GM12864 (cell line): ENCODE measurements at places on chromosomes 16 and 17.

- DNase-seq: no peak
Measured at GRCh38 chr17:41871789-41872188, 6.6 kb upstream of the KLHL11 start.

DNA sequence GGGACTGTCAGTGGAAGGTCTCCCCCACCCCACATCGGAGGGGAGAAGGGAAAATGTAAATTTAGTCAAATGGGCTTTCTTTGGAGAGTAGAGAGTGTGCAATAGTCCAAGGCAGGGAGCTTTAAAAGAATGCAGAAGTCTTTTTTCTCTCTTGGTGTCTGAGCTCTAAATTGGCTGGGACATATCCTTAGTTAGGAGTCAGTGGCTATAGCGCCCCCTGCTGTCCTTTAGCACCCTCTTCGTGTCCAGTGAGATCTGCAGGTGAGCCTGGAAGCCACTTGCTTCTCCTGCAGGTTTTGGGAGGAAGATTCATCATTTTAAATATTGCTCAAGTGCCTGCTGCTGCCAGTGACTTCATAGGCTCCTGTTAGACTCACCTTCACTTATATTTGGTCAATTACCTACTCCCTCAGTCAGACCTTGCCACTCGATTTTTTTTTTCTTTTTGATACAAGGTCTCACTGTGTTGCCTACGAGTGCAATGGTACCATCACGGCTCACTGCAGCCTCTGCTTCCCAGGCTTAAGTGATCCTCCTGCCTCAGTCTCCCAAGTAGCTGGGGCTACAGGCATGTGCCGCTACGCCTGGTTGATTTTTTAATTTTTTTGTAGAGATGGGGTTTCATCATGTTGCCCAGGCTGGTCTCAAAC lies 174.8 kb downstream of the PRKCB start:
- peak; percentile 78 for DNase-seq

GRCh38 chr17:44097110-44097958 lies 26.1 kb downstream of the HDAC5 start:
- no peak for DNase-seq

DNA sequence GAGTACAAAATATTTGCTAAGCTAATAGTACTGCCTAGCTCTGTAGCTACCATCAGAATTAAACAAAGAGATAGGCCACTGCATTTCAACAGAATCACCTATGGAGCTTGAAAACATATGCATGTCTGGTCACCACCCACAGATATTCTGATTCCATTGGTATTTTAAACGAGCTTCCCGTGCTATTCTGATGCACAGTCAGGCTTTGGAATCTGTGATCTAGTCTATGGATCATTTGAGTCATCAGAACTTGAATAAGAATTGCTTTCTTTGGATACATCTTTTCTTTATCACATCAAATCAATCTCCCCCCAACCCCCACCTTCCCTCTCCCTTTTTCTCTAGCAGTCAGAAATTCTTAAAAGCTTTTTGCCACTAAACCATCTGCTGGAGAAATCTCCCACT lies 124.7 kb downstream of the NPIPB5 start:
- no peak for DNase-seq

- DNase-seq: no peak
Measured at GRCh38 chr17:32819035-32819434, 57.9 kb downstream of the MYO1D start.

DNA sequence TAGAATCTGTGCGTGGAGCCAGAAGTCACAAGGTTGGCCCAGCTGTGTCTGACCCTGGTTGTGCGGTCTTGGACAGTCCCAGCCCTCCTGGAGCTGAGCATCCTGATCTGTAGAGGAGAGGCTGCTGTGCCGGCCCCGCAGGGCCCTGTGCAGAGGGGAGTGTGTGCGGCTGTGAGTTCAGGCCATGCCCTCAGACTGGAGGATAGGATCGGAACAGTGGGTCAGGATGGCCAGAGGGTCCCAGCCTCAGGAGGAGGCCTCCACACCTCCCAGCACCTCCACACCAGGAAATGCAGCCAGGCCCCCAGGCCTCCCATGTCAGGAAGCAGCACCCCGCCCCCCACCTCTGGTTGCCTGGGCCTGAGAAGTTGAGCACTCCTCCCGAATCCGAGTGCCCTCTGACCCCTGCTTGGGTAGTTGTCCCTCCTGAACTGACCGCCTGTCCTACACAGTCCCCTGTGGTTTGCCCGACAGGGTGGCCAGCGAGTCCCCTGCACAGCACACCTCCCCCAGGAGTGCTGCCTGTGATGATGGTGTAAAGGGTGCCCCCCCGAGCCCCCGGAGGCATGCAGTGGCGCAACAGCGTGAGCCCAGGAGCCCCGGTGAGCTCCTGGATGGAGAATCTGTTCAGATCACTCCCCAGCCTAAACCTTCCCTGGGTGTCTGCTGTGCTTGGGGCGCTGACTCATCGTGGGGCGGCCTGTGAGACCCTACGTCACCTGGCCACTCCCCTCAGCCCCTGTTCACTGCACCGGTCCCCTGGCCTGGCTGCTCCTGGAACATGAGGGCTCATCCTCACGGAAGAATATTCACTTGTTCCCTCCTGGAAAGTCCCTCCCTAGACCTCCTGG lies 285.2 kb downstream of the SEC14L1 start:
- DNase-seq: no peak

DNA sequence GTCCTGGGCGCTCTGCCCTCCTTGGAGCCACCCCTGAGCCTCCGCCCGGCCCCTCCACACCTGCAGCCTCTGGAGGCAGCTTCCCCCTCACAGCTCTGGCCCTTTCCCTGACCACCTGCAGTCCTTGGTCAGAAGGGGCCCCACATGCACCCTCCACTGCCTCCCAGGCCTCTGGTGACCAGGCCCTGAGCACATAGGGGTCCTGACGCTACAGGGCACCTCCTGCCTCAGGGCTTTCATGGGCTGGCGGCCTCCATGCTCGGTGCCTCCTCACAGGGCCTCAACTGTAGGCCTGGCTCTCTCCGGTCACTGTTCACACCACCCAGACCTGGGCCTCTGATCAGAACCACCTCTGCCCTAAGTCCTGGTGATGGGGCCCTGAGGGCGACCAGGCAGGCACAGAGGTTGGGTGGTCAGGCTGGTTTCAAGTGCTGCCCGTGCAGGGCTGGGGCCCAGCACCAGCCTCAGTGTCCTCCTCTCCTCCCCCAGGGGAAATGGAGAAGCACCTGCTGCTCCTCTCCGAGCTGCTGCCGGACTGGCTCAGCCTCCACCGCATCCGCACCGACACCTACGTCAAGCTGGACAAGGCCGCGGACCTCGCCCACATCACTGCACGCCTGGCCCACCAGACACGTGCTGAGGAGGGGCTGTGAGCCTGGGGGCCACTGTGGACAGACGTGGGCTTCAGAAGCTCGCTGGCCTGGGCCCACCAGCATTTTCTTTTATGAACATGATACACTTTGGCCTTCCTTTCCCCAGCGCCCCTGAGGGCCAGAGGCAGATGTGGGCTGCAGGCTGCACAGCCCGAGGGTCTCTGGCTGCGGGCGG lies 3.9 kb downstream of the APRT start:
- no peak for DNase-seq

GRCh38 chr16:65054457-65054856 lies 67.4 kb downstream of the CDH11 start:
- no peak for DNase-seq

GRCh38 chr16:51569203-51569931 lies 418.3 kb upstream of the SALL1 start:
- DNase-seq: no peak

- no peak for DNase-seq
Measured at GRCh38 chr17:10292057-10292937, 80.5 kb downstream of the MYH13 start.

GRCh38 chr16:87842209-87842869 lies 27.0 kb downstream of the SLC7A5 start:
- no peak for DNase-seq

DNA sequence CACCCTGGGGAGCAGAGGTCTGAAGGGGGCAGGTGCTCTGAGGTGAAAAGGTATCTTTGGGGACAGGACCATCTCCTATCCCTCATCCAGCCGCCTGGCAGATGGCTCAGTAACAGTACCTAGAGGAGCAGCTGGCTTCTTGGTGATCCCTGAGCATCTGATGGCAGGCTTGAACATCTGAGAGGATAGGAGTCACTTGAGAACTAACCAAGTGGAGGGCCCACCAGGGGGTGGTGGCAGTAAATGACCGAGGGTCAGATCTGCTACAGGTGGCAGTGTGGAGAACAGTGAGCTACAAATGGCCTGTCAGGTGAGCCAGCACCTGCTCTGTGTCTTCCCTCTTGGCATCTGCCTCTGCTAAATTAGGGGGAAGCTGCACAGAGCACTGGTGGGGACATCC lies 13.8 kb downstream of the HROB start:
- DNase-seq: no peak

- DNase-seq: no peak
Measured at GRCh38 chr17:4607261-4607741, 23.0 kb downstream of the SMTNL2 start.

DNA sequence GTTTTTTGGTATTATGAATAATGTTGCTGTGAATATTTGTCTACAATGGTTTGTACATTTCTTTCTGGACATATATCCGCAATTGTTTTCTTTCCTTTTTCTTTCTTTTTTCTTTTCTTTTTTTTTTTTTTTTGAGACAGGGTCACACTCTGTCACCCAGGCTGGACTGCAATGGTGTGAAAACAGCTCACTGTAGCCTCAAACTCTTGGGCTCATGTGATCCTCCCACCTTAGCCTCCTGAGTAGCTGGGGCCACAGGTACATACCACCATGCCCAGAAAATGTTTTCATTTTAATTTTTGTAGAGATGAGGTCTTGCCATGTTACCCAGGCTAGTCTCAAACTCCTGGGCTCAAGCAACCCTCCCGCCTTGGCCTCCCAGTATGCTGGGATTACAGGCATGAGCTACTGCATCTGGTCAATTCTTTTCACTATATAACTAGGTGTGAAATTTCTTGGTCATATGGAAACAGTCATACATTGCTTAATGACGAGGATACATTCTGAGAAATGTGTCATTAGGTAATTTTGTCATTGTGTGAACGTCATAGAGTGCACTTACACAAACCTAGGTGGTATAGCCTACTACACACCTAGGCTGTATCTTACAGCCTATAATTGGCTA lies 15.2 kb downstream of the IL21R start:
- DNase-seq: no peak

DNA sequence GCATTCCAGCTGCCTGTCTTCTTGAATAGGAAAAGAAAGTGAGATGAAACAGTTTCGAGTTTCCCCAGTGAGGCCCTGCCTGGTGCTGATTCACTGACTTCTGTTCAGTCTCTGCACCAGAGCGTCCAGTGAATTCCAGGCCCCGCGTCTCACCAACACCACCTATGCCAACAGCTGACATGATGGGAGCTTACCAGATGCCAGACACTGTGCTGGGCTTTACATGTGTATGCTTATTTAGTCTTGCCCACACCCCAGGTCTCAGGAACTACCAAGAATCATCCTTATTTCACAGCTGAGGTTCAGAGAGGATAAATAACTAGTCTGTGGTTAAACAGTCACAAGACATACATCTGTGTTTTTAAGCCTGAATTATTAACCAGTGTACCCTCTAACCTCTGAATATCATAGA lies 29.1 kb upstream of the IRX6 start:
- DNase-seq: no peak

- DNase-seq: peak; percentile 74
Measured at GRCh38 chr17:75319904-75320691, 30.9 kb upstream of the SLC25A19 start.

DNA sequence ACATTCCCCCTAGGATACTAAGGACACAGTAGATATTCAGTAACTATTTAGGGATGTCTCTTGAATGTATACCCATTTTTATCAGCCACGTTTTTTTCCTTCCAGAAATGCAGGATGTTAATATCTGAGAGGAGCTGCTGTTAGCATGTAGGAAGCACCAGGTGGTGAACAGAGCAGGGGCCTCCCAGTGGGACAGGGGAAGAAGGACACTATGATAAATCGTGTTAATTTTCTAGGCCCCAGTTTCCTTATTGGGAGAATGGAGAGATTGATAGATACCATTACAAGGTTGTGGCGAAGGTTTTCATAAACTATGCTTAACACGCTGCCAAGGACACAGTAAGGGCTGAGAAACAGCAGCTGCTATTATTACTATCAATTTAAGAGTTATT lies 45.4 kb downstream of the PRSS54 start:
- DNase-seq: no peak

DNA sequence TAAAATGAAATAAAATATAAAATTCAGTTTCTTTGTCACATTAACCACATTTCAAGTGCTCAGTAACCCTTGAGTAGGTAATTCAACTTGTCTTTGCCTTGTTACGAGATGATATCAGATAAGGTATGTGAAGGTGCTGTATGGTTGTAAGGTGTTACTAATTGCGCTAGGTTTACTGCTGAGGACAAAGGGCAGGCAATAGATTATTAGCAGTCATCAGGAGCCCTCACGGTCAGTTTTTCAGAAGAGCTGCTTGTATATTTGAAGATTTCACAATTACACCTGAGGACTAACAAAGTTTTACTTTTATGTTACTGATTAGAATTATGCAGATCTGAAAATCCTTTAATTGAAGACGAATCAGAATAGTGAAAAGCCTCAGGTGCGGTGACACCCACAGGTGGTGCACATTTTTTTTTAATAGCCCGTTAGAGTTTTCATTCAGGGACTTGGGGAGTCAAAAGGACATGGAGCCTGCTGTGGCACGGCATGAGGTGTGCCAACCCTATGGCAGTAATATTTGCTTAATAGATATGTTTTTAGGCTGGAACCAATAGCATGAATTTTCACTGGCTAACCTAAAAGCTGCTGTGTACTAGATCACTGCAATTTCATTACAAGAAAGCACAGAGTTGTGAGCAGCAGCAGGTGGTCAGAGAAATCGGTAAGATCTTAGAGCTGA lies 16.4 kb downstream of the NDEL1 start:
- DNase-seq: no peak

GRCh38 chr17:28572259-28573039 lies 1.1 kb upstream of the PIGS start:
- DNase-seq: no peak

DNA sequence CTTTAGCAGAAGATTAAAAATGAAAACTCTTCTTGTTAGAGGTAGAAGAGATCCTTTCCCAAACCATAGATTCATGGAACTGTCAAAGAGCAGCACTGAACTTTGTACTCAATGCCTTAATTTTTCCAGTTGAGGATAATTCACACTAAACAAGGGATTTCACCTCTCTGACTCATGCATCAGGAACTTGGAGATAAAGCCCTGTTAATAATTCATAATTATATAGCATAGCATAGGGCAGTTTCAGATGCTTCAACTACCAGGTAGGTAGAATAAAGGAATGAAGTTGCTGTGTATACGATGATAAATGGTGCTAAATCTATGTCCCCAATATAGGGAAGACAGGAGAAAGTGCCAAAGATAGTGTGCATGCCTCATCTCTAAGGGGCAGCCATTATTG lies 450.4 kb downstream of the MAF start:
- no peak for DNase-seq

DNA sequence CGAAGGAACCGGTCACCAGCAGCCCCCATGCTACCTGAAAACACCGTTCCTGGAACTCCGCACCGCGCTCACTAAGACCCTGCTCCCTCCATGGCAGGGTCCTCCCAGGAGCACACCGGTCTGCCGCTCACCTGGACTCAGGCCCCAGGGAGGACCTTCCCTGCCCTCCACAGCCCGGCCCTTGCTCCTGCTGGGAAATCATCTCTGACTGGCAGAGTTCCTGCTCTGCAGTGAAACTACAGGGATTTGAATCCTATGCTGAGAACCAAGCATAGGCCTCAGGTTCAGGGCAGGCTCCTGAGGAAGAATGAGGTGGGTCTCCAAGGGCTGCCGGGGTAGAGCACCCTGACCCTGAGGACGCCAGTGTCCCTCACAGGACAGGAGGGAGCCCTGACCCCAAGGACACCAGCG lies 88.5 kb downstream of the KCNJ12 start:
- DNase-seq: no peak
